M059J (cell line): ENCODE measurements at places on chromosomes 1 and 21. TPM values are rescaled to one million over a fixed set of nuclear protein-coding genes. Genes with fewer than 3 reads are reported as not detected.

DNA sequence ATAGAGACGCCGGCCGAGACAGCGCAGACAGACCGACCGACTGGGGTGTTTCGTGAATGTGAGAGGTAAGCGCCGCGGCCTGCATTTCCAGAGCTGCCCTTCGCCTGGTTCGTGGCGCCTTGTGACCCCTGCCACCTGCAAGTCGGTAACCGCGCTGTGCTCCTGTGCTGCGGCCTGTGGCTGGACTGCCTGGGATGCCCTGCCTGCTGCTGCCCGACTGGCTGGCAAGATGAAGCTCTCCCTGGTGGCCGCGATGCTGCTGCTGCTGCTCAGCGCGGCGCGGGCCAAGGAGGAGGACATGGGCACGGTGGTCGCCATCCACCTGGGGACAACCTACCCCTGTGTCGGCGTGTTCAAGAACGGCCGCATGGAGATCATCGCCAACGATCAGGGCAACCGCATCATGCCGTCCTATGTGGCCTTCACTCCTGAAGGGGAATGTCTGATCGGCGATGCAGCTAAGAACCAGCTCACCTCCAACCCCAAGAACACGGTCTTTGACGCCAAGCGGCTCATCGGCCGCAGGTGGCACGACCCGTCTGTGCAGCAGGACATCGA lies 150.8 kb downstream of the RRAGC start:
- DNase-seq: no peak

- DNase-seq: peak; percentile 43
Measured at GRCh38 chr1:13228343-13228781, 2.4 kb upstream of the PRAMEF18 start.

The PSMG1 gene
- 159 and 176 TPM in 2 replicates for total RNA-seq

The RPTN gene
- total RNA-seq: not detected in 2 replicates

The TRIM46 gene
- 1.1 and 3.1 TPM in 2 replicates for total RNA-seq

DNA sequence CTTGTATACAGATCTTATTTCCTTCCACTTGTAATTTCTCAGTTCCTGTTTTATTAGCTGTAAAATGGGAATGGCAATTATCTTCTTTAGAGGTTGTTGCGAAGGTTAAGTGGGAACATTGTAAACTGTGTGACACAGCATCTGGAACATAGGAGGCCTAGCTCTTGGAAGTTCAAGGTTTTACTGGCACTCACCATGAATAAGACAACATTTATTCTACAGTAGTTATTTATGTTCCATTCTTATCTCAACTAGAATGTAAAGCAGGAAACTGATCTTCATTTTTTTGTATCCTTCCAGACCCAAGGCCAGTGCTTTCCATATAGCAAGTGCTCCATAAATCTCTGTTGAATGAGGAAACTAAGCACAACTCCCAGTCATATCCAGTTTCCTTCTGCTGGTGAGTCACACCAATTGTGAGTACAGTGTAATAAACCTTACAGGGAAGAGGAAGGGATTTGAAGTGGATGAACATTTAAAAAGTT lies 1.4 kb downstream of the BCL10 start:
- DNase-seq: peak; percentile 89

The OPRD1 gene
- not detected in 2 replicates for total RNA-seq

The RPE65 gene
- not detected in 2 replicates for total RNA-seq

The ELF3 gene
- 0.15 and 2.3 TPM in 2 replicates for total RNA-seq

The MROH9 gene
- total RNA-seq: not detected in 2 replicates

The C21orf58 gene
- 11.2 and 16.2 TPM in 2 replicates for total RNA-seq

The WDR64 gene
- total RNA-seq: not detected in 2 replicates

The PODN gene
- not detected in 2 replicates for total RNA-seq

DNA sequence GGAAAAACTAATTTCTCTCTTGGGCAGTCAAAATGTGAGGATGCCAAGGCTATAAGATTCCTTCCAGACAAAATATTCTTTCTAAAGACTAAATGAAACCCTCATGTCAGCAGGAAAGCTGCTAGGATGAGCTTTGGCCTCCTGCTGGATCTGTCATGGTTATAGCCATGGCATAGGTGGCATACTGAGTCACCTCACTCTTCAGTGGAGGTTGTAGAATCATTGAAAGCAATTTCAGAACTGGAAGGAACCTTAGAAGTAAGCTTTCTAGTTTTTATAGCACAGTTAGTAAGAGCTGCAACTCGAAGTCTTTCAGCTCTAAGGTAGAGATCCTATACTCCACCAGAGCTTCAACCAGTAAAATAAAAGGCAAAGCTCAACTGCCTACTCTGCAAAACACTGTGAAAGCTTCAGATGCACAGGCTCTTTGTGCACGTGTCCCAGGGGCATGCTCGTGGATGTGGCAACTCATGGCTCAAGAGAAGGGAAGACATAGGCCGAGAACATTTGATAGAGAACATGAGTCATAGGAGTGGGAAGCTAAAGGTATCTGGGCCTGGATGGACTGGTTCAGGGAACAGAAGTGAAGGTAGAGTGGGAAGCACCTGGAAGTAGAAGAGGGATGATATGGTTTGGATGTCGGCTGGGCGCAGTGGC lies 5.8 kb downstream of the AVPR1B start:
- no peak for DNase-seq

- no peak for DNase-seq
Measured at GRCh38 chr1:14498839-14499238, 99.6 kb upstream of the KAZN start.

The PLXNA2 gene
- total RNA-seq: 2.0 and 2.8 TPM in 2 replicates

The FNDC5 gene
- 0.49 and 2.9 TPM in 2 replicates for total RNA-seq

DNA sequence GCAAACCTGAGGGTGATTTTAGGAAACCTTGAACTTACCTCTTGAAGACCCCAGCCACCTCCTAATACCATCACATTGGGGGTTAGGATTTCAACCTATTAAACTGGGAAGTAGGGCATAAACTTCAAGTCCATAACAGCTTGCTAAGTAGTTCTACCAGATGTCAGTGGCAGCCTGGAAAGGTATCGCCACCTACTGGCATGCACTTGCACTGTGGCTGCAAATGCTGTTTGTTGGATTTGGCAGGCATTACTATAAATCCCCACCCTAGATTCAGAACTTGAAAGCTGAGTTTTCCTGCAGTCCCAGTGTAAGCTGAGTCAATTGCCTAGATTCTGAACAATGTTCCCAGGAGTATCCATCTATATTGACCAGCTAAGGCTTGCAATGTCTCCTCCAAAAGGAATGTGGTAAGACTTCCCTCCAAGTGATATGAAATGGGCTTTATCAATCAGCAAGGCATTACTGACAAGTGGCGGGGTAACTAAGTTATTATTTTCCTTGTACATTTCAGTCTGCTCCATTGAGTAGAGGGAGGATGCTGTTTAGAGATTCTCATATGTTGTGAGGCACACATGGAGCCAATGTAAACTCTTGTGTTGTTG lies 474.5 kb downstream of the PTPRC start:
- peak; percentile 55 for DNase-seq

The SEMA4A gene
- 0.37 and 1.3 TPM in 2 replicates for total RNA-seq

GRCh38 chr1:182004601-182005000 lies 56.9 kb downstream of the ZNF648 start:
- no peak for DNase-seq

DNA sequence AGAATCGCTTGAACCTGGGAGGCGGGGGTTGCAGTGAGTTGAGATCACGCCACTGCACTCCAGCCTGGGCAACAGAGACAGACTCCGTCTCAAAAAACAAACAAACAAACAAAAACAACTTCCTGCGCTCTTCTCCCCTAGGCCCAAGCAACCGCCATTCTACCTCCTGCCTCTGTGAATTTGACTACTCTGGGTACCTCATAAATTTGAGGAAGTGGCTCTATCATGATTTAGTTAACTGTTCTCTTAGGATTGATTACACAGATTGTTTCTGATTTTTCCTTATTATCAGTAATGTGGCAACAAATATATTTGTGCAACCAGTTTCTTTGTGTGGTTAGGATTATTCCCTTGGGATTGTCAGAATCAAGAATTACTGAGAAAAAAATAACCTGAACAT lies 29.7 kb downstream of the OPTC start:
- no peak for DNase-seq

DNA sequence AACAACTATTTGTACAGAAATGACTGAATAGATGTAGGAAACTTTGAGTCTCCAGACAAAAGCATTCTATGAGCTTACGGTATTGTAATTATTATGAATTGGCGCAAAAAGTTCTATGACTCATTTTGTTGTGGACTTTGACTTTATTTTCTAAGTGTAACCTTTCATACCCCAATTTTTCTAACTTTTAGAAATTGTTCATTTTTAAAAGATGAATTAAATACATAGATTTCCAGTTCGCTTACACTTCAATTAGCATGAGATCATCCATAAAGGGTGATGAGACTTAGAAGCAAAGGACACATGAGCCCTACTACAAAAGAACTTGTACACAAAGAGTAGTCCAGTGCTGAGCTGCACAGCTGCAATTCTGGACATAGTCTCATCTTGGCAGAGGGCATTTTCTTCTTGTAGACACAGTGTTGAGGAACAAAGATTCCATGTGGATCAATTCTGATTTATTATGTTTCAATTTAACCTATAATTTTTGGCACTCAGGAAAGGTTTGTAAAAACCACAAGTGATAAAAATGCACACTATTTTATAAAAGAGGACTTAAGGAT lies 431.1 kb downstream of the LRRIQ3 start:
- no peak for DNase-seq

DNA sequence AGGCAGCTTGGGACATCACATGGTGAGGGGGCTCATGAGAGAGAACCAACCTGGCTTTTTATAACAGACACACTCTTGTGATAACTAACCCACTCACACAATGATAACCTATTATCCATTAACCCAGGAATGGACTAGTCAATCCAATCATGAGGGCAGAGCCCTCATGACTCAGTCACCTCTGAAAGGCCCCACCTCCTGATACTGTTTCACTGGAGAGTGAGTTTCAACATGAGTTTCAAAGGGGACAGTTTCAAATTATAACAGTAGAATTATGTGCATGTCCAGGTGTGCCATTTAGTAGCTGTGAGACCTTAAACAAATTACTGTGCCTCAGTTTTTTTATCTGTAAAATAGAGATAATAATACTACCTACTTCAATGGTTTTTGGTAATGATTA lies 47.6 kb upstream of the PPP2R5A start:
- DNase-seq: peak; percentile 25

The SMIM11 gene
- total RNA-seq: 7.6 and 29.9 TPM in 2 replicates

DNA sequence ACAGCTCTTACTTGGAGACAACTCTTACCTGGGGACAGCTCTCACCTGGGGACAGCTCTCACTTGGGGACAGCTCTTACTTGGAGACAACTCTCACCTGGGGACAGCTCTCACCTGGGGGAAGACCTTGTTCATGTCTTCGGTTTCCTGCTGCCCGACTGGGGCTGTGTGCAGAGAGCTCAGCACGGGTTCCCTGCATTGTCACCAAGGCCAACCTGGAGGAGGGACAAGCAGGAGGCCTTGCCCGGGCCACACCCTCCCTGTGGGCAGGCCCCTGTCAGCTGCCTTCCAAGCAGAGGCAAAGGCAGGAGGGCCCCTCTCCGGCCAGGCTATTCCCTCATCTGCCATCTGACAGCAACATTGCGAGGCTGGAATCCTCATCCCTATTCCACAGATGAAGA lies at the start of gene LDLRAD1:
TSS of gene LDLRAD1 (minus strand) at position 208 of the 400 bp plus-strand sequence. CDS start at position 134, 74 bp downstream.
- no peak for DNase-seq

GRCh38 chr1:34176830-34177603 lies at the start of gene C1orf94:
TSS of gene C1orf94 (plus strand) at chr1:34176907. CDS start at chr1:34177790, 883 bp downstream.
- DNase-seq: no peak
